EL (cell line): ENCODE measurements at places on chromosomes 5 and 9.

GRCh38 chr5:78399116-78399515, 38.7 kb downstream of the SCAMP1 start:
- no peak for DNase-seq

GRCh38 chr5:143083006-143083405, 312.8 kb downstream of the ARHGAP26 start:
- no peak for DNase-seq

GRCh38 chr9:120978987-120979386, 52.4 kb upstream of the TRAF1 start:
- no peak for DNase-seq

GRCh38 chr5:4924577-4924976, 215.6 kb upstream of the ADAMTS16 start:
- DNase-seq = no peak

DNA sequence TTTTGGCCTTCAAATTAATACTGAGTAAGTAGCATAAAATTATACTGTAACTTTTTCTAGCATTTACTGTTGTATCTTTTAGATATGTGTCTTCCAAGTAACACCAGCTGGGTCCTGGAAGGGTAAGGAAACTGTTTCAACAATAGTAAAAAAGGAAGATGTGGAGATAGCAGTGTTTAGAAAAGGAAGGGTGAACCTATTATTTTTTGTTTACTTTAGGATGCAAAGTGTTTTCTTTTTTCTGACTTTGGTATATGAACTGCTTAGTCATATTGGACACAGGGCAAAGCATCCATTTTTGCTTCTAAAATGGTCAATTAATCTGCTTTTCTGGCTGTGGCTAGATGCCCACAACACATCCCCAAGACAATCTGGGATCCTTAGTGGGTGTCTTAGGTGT, 5.3 kb downstream of the PKD2L2 start:
- DNase-seq = no peak

DNA sequence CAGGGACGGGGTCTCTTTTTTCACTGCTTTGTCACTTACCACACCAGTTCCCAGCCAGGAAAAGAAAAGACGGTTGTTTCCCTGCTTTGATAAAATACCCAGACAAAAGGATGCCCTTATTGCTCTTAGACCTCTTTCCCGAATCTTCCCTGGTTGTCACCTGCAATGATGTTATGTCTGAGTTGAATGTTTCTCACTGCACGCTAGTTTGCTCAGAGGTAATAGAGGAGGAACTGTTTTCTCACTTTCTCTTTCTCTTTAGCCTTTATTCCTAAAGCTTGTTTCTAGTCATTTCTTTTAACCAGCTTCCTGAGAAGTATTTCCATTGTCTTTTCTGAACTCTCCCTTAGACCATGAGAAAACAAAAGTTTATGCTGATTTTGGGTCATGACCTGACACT, 32.9 kb downstream of the ACER2 start:
- DNase-seq = no peak

- DNase-seq = no peak
Measured at GRCh38 chr5:103031607-103032006, 88.3 kb downstream of the GIN1 start.

DNA sequence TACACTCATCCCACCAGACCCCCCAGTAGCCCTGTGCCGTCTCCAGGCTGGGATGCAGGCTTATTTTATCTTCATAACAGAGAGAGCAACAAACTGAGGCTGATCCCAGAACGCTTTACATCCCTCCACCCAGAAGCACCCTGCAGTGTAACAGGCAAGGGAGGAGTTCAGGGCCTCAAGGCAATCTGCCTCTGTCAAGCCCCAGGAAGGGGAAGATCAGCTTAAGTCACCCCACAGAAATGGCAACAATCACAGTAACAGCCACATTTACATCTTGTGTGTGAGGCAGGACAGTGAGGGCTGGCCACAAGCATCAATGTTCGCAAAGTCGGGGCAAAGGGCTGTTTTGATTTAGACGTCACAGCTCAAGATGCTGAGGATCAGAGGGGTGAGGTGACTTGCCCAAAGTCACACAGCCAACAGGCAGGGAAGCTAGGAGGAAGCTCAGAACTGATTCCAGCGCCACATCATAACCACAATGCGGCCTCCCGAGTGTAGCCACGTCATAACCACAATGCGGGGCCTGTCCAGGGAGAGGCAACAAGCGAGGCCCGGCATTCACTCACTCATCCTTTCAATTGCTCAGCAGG, 14.4 kb downstream of the STK10 start:
- peak; percentile 90 for DNase-seq

DNA sequence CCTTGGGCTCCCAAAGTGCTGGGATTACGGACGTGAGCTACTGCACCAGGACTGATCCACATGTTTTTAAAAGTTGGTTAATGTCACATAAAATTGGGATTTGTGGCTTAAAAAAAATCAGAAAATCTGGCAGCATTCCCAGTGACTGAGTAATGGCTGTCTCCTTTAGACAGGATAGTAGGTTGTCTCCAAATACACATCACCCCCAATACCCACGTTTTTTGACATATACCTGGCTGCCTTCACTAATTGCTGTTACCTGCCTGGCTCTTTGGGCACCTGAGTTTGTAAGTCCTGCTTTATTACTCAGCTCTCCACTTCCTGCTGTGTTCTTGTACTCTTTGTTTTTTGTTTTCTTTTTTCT, 84.8 kb downstream of the KDM4C start:
- peak; percentile 49 for DNase-seq

- DNase-seq = peak; percentile 1
Measured at GRCh38 chr9:101738566-101739183, at the start of gene GRIN3A. TSS of gene GRIN3A (minus strand) at chr9:101738647. CDS start at chr9:101737979, 668 bp downstream.

GRCh38 chr9:123775289-123776284, 154.3 kb downstream of the DENND1A start:
- DNase-seq = no peak

DNA sequence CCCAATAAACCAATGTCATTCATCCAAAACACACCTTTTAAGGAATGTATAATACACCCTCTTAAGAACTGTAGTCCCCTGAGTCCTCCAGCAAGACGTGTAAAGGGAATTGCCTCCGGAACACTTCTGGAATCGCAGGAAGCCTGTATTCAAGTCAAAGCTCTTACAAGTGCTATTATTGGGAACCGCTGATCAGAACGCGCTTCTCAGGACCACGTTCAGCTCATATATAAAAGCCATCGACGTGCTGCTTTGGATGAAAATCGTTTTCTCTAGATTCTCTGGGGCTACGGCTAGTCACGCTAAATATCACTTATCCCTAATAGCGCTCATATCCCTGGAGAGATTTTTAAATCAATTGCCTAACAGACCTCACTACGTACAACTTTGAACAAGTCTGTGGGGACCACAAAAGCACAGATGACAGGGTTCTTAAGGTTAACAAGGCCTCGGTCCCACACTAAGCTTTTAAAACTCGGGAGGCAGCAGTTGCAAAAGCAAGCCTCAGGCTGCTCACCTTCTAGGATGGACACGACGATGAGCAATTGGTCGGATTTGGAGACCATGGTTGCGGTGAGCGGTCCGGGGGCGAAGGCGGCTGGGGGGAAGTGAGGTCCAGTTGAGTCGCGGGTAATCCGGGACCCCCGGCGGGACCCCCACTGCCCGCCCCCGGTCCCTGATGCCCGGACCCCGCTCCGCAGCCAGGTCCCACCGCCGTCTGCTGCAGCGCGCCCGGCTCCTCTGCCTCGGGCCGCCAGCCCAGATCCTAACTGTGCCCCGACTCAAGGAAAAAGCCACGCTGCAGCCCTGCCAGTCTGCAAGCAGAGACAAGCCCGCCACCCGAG, 548 bp downstream of the CEP120 start:
- peak; percentile 38 for DNase-seq

DNA sequence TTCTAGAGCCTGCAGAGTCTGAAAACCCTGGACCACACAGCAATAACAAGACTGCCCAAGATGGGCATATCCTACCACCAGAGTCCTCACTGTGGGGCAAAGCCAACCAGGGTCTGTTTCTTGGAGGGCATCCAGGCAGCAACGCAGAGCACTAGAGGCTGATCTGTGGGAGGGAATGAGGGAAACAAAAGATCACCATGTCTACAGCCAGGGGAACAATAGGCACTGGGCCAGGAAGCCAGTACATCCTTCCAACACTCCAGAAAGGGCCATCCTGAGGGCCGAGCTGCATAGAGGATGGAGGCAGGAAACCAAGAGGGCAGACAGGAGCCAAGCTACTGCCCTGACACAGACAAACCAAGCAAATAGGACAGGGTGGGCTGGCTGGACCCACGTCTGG, 416.1 kb upstream of the IRX4 start:
- no peak for DNase-seq

- no peak for DNase-seq
Measured at GRCh38 chr5:38113456-38113855, 144.9 kb upstream of the EGFLAM start.

DNA sequence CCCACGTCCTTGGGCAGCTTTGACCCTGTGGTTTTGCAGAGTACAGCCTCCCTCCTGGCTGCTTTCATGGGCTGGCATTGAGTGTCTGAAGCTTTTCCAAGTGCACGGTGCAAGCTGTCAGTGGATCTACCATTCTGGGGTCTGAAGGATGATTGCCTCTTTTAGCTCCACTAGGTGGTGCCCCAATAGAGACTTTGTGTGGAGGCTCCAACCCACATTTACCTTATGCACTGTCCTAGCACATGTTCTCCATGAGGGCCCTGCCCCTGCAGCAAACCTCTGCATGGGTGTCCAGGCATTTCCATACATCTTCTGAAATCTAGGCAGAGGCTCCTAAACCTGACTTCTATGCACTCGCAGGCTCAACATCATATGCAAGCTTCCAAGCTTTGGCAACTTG, 644.2 kb upstream of the CDH9 start:
- DNase-seq = no peak

GRCh38 chr5:160451281-160451680, 29.6 kb downstream of the PTTG1 start:
- no peak for DNase-seq

- peak; percentile 55 for DNase-seq
Measured at GRCh38 chr5:131589510-131590348, 45.3 kb downstream of the RAPGEF6 start.

DNA sequence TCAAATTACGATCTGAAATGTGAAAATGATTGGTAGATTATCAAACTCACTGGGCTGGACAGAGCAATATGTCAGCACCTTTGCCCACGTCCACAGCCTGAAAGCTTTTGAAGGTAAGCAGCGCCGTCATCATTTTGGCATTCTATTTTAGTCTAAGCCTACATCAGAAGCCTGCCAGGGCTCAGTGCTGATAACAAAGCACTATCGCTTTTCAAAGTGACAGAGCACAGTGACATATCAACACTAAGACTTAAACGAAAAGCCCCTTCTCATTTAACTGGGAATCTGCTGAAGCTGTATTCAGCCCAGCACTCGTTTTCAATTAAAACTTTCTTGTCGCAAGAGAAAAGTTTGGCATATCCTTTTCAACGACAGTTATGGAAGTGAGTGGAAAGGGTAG, 1076.3 kb downstream of the PTPRD start:
- no peak for DNase-seq

GRCh38 chr9:137973829-137974416, 96.3 kb downstream of the CACNA1B start:
- DNase-seq = no peak

- peak; percentile 41 for DNase-seq
Measured at GRCh38 chr5:170070556-170071412, 34.9 kb upstream of the FOXI1 start.

DNA sequence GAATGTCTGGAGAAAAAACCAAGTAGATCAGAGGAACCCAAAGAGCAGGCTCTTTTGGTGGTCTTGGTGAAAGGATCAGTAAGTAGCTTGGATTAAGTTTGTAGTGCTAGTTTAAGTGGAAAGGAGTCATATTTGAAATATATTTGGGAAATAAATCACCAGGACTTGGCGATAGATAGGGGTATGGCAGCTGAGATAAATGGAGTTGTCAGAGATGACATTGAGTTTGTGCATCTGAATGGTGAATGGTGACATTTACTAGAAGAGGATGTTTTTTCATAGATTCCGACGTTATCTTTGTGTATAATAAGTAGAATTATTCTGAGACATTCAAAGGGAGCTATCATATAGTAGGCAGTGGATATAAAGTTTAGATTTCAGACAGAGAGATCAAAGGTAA, 143.6 kb upstream of the RASGRF2 start:
- no peak for DNase-seq

DNA sequence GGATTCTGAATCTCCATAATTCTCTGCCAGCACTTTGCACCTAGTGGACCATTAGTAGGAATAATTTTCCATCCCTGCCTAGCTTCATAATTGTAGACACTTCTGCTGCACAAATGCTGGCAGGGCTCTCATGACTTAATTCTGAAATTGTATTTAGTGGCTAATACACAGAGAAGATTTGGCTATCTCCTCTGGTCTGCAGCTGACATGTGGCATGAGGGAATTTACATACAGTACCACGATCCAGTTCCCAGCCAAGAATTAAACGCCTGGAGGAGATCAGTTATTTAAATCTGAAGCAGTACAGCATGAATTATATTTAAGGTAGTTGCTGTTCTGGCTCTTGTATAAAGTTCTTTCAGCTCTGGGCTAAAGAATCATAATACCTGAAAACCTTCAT, 46.5 kb downstream of the IQGAP2 start:
- DNase-seq = no peak

DNA sequence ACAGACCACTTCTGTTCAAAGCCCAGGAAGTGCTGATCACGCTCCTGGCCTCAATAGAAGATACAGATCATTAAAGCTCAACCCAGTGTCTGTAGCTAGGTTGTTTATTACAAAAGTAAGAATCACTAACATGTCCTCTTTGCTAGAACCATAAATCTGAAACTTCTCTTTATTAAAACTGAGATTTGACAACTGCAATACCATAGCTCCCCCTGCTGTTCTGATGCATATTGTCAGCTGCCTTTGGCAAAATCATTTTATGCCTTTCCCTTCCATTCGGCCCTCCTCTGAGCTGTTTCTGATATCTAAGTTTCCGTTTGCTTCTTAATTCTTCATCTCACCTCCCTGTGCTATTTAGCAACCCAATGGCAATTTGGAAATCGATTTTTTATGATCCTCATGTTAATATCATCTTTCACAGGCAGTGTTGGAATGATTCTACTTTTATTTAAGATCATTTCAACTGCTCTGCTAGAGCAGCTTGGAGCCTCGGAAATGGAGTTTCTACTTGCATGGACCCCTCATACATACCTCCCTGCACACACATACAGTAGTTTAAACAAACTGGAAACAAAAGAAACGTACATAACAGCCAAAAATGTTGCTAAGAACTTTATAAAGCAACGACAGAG, 998.8 kb downstream of the MAT2B start:
- DNase-seq = peak; percentile 29
